SK-N-DZ (cell line): ENCODE measurements at places on chromosomes 11 and 22.

GRCh38 chr11:45025716-45026492 lies 75.2 kb upstream of the TP53I11 start:
- DNase-seq = peak; percentile 77

DNA sequence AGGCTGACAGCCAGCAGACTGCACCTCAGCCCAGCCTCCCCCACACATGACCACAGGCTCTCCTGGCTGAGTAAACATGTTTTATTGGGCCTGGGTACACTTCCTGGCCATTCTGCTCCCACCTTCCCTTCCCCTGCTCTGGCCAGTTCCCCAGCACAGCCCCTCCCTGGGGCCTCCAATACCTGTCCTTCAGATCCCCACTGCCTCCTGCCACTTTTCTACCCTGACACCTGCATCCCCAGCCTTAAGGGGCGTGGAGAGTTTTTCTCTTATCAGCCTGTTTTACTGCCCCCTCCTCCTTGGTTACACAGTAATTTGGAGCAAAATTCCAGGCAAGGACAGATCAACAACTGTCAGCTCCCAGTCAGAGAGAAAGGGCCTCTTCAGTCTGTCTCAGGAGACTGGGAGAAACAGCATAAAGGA lies at the start of gene ISX:
TSS of gene ISX (plus strand) at position 363 of the 423 bp plus-strand sequence. CDS start 930 bp downstream, outside the sequence.
- DNase-seq = no peak

- DNase-seq = no peak
Observed at GRCh38 chr11:35114906-35115687, 23.9 kb upstream of the CD44 start.

- no peak for DNase-seq
Observed at GRCh38 chr11:59189986-59190385, 18.1 kb downstream of the DTX4 start.

- no peak for DNase-seq
Observed at GRCh38 chr11:133977067-133977677, 20.4 kb upstream of the IGSF9B start.

DNA sequence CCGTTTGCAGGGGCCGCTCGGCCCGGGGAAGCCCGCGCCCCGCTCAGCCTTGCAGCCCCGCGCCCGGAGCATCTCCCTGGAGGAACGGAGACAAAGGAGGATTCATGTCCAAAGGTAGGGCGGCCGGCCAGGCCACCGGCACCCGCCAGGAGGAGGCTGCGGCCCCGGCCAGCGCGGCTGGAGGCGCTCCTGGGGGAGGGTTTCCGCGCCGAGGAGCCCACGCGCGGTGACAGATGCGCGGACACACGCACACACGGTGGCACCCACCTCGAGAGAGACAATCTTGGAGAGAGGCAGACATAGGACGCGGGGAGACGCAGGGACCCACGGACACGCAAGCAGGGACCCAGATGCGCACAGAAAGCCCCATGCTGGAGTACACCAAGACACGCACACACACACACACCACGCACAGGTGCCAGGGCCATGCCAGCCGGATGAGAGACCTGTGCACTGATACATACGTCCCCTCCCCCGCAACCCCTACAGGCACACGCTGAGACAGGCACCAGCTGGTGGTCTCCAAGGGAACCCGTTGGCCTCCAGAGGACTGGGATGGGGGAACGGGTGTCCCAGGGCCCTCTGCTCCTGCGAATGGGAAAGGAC lies 7.8 kb downstream of the SEPTIN3 start:
- no peak for DNase-seq

DNA sequence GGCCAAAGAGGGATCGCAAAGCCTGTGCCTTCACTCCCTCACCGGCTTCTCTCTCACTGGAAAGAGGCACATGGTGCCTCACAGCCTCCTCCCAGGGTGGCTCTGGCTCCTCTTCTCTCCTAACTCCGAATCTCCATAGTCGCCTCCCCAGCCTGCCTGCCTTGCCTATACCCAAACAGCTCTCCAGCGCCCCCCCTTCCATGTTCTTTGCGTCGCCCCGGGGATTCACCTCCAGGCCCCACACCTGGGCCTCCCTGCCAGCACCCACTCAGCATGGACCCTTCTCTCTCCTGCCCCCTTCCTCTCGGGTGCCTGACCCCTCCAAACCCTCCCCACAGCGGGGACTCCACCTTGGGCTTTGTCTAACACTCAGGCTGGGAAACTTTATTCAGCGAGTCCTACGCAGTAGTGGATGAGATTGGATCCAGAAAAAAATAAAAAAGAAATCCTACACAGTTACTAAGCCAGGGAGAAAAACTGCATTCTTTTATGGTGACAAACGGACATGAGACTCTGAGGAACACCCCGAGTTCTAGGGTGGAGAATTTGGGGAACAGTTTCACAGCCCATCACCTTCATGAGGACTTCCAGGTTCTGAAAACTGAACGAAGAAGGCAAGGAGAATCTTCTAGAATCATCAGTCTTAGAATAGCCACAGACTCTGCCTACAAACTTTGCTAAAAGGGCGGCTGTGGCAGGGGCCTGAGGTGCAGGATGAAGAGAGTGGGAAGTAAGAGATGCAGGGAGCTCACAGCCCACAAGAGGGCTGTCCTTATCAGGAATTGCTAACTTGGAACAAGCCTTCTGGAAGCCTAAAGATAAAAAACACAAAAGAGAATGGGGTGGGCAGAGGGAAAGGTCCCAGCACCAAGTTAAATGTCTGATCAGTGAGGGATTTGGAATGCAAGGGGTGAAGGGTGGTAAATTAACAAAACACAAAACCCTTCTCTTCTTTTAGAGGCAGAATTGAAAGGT lies 5.3 kb downstream of the PPM1F start:
- DNase-seq = peak; percentile 29

DNA sequence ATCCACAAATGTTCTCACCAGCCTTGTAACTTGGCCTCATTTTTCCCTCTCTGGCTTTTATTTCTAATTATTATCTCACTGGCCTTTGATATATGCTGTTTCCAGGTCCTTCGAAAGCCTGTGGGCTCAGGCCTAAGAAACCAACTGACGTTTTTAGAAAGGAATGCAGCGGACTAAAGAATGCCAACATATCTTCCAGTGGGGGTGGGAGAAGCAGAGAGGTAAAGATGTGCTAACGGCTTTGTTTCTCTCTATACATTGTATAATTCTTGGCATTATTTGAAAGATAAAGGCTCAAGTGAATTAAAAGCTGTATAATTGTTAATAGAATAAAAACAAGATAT lies 28.2 kb downstream of the OR6Q1 start:
- no peak for DNase-seq

- no peak for DNase-seq
Observed at GRCh38 chr22:45475851-45476514, 26.7 kb upstream of the FBLN1 start.

GRCh38 chr22:22397875-22398524 lies 110.5 kb downstream of the ZNF280B start:
- DNase-seq = no peak

DNA sequence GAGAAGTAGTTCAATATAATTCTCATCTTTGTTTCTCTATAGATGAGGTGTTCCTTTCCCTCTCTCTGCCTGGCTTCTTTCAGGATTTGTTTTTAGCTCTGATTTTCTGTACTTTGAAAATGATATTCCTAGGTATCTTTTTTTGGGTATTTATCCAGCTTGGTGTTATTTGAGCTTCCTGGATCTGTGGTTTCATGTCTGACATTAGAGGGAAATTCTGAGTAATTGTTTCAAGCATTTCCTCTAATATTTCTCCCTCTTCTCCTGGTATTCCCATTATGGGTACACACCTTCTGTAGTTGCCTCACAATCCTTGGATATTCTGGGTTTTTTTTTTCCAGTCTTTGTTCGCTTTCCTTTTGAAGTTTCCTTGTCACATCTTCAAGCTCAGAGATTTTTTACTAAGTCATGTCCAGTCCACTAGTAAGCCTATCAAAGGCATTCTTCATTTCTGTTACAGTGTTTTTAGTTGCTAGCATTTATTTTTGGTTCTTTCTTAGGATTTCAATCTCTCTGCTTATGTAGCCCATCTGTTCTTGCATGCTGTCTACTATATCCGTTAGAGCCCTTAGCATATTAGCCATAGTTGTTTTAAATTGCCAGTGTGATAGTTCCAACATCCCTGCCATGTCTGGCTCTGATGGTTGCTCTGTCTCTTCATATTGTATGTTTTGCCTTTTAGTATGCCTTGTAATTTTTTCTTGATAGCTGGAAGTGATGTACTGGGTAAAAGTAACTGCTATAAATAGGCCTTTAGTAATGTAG lies 5.8 kb downstream of the CCDC81 start:
- DNase-seq = no peak

GRCh38 chr11:119368121-119369034 lies 13.1 kb downstream of the USP2 start:
- DNase-seq = no peak

- peak; percentile 46 for DNase-seq
Observed at GRCh38 chr22:20245577-20246367, 22.3 kb downstream of the RTN4R start.

- no peak for DNase-seq
Observed at GRCh38 chr11:57344826-57345225, 6.7 kb downstream of the P2RX3 start.

- no peak for DNase-seq
Observed at GRCh38 chr11:117354550-117354949, 26.9 kb downstream of the CEP164 start.

DNA sequence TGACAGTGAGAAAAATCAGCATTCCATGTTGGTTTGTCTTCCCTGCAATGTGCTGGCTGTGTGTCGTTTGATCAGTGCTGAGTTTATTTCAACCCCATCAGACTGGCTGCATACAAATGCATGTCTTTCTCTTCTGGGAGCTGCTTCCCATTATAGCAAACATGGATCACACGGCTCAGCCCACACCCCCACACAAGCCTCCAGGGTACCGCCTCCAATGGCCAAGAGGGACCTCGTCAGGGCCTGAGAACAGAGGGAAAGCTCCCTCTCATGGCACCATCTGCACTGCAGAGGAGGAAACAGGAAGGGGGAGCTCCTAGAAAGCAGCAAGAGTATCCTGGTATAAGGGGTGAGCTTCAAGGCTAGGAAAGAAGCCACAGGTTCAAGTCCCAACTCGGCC lies 214.2 kb downstream of the LARGE1 start:
- DNase-seq = no peak

GRCh38 chr11:35618497-35619115 lies 346 bp downstream of the FJX1 start:
- peak; percentile 28 for DNase-seq

DNA sequence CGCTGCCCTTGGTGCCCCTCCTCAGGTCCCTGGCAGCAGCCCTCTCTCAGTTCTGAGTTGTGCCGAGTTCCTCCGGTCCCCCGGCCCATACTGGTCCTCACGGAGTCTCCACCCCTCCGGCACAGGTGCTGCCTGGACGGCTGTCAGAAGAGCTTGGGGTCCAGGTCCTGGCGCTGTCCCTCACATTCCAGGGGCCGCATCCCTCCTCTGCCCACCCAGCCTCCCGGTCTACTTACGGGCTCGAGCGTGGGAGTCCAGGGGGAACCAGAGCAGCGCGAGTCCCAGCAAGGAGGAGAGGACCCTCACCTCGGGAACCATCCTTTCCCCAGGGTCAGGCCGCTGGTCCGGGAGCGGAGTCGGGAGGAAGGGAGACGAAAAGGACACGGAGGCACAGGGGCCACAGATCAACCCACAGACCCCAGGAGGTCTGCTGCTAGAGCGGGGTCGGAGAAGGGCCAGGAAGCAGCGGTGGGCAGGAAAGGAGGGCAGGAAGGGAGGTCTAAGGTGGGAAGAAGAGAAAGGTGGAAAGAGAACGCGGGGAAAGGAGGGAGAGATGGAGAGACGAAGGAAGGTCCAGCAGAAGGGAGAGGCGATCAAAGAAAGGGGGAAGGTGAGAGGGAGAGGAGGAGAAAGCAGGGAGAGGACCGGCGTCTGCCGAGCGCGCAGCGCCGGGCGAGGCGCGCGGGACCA lies 510 bp downstream of the CHRDL2 start:
- no peak for DNase-seq

DNA sequence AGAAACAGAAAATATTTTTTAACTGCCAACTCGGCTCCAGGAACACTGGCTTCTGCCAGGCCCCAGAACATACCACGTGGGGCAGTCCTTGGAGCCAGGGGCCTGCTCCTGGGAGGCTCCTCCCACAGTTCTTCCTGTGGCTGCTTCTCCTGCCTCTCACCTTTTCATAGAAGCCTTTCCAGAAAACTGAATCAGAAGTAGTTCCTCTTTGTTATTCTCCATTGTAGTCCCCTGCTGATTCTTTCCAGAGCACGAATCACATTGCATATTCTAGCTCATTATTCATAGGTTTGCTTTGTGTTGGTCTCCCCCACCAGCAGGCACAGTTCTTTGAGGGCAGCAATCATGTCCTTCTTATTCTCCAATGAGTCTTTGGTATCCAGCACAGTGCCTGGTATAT lies 106.0 kb downstream of the EFCAB6 start:
- no peak for DNase-seq

DNA sequence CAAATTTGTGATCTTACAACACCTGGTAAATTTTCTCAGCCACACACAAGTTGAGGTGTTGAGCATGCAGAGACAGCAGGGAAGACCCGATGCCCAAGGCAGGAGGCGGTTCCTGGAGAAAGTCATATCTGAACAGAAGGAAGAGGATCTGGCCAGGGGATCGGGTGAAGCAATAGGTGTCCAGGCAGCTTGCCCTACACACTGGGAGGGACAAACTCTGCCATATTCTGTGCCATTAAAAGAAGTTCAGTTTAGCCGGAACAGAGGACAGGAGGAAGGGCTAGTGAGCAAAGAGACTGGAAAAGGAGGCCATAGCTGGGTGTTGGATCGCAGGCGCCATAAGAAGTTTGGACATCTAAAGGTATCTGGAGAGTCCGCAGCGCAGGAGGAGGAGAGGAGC lies 76.5 kb downstream of the TMPRSS5 start:
- DNase-seq = no peak

DNA sequence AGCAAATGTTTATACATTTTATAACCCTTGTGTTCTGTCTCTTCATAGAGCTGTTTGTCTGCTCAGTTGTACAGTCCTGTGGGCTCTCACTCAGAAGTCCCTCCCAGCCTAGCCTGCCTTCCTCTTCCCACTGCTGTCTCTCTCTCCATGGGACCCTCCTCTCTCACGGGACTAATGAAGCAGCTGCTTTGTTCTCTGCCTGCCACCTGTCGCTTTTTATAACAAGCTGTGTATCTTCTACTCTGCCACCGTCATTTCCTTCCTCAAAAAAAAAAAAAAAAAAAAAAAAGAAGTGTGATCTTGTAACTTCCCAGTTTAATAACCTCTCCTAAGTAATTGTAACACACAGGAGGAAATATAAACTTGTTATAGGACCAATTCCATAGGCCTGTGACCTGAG lies 92.2 kb upstream of the ALKBH3 start:
- DNase-seq = no peak

DNA sequence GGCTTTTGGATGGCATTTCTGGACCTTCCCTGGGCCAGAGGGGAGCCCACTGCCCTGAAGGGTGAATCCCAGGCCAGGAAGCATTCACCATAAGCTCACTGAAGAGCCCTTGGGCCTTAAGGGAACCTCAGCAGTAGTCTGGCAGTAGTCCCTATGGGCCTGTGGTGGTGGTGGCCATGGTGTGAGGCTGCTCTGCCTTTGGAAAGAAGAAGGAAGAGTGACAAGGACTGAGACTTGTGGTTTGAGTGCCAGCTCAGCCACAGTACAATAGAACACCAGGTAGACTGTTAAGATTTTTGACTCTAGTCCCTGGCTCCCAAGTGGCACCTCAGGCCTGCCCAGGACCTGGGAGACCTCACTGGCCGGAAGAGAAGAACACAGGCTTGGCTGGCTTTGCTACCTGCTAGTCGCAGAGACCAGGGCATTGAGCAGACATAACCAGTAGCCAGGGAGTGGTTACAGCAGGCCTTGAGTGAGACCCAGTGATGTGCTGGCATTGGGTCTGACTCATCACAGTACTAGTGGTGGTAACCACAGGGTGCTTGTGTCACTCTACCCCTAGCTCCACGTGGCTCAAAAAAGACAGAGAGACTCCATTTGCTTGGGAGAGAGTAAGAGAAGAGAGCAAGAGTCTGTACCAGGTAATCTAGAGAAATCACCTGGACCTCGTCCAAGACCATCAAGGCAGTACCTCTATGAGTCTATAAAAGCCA lies 259.8 kb upstream of the BLID start:
- DNase-seq = no peak
